ENCODE measurements at places on chromosomes 1 and 21.

DNA sequence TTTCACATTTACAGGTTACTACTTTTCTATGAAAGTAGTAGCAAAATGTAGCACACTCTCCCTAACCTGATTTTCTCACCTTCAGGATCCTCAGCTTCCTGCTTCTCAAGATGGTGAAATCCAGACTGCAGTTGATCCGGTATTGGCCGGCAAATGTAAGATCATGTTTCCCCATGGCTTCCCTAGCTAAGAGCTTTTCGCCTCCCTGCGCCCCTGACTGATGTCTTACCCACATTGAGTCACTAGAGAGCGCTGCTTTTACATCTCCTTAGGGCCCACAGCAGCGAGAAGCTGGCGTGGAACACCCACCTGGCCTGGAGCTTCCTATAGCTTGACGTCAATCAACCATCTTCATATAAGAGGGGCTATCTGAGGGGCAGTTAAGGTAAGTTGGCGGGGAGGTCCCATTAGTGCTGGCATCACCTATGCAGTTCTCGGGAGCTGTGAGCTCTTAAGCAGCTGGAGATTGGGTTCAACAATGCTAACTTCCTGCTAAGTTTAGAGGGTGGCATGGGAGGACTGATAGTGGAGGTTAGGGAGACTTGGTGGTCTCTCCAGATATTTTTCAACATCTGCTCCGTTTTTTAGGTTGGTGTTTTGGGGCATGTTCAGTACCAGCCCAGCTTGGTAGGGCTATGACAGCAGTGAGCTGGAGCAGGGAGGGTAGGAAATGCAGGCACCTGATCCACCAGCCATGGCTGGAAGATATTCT is 5.5 kb downstream of the PTPN7 start:
- no peak for DNase-seq

DNA sequence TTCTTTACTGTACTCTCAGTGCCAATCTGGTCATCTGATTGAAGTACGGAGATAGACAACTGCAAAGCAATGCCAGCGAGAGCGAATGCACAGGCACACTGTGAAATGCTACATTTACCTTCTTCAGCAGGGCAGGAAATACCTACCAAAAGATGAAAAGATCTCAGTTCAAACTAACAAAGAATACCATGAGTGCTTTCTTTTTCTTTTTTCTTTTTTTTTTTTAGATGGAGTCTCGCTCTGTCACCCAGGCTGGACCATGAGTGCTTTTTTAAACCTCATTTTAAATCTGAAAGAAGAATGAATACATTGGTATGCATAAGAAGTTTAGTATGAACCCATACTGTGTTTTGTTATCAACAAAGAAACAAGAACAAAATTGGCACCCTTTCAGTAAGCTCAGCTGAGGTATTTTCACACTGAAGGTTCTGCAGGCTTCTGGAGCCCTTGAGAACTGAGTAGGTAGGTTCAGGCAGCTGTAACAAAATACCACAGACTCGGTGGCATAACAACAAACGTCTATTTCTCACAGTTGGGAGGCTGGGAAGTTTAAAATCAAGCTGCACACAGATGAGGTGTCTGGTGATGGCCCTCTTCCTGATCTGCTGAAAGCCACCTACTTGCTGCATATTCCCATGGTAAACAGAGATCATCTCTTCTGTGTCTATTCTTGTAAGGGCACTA is 1.7 kb upstream of the CHI3L2 start:
- no peak for DNase-seq

DNA sequence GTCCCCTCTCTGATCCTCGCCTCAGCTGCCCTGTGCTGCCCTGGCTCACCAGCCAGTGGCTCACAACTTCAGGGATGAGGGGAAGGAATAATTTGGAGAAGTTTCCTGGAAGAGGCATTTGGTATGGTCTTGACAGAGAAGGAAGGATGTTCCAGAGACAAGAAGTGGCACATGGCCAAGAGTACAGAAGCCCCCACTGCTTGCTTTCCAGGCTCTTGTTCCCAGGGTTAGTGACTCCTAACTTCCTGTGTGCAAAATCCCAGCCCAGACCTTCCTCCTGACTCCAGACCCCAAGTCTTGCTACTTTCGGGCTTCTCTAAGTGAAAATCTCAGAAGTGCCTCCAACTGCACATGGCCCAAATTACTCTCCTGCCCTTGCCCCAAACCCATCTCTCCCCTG is 85.7 kb downstream of the HMGB4 start:
- no peak for DNase-seq

- no peak for DNase-seq
These were observed 10.6 kb downstream of the APCS start for GRCh38 chr1:159598196-159598595.

GRCh38 chr1:77543822-77544448 is 138.5 kb downstream of the ZZZ3 start:
- DNase-seq, result no peak

- DNase-seq, result no peak
These were observed 277.1 kb downstream of the ST6GALNAC3 start for GRCh38 chr1:76351655-76352054.

DNA sequence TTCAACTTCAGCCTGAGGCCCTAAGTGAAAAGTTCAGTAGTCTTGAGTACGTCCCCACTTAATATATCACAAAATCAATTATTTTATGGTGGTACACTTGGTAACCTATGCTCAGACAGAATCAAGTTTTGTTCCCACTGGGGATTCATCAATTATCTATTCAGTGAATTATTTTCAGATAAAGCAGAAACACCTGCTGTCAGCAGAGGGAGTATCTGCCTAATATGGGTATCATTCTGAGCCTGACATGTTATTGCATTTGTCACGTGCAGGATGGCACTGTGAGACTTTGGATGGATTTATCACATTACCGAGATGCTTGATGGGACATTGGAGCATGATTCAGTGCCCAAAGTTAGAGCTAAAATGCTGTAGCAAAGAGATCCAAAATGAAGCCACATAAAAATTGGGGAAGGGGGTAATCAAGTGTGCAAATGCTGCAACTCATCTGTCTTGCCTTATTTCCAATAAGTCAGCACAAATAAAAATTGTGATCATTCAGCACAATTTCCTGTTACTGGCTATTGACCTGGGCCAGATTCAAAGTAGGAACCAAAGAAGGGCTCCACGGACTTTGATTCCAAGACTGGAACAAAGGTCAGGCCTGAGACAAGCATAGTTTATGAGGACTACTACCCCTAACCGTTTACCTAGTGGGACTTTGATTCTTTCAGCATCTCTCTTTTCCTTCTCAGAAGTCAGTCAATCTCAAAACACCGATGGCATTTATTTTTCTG is 657.6 kb downstream of the LMO4 start:
- DNase-seq, result no peak

DNA sequence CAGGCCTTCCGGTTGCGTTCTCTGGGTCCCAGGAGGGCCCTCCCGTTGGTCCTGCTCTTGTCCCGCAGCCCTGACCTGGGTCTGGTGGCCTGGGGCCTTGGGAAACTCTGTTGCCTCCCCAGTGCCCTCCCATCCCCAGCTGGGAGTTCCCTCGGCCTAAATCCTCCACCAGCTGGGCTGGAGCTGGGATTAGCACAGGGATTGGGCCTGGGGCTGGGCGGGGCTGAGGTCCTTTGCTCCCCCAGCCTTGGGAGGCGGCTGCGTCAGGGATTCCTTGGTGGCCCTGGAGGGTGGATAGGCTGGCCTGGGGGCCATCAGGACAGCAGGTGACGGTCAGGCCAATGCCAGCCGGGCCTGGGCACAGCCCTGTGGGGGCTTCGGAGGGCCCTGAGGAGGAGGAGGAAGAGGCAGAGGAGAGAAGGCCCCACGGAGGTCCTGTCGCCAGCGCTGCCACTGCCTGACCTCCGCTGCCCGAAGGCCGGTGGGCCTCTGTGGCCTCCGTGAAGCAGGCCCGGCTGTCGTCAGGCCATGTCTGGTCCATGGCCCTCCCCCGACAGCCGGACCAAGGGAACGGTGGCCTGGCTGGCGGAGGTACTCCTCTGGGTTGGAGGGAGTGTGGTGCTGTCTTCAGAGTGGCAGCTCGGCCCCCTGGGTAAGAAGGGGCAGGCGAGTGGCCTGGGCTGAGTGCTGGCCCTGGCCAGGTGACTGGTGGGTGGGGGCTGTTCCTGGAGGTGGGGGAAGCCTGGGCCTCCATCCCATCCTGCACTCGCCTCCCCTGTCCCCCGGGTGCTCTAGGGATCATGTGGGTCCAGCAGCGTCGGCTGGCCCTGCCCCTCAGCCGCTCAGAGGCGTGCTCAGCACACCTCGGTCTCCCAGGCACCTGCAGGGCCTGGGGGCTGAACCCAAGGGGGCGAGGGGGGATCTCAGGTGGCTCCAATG is at the start of gene PLCH2:
Gene PLCH2, plus strand, starts transcription at position 229 of the 939 bp plus-strand sequence. Its CDS starts 300 bp downstream, at position 529.
- DNase-seq, result no peak

GRCh38 chr1:171973421-171973820 is 132.1 kb downstream of the DNM3 start:
- DNase-seq, result no peak

- no peak for DNase-seq
These were observed 47.3 kb downstream of the UBIAD1 start for GRCh38 chr1:11320153-11320936.

GRCh38 chr1:182720463-182720862 is 36.1 kb upstream of the RGS8 start:
- DNase-seq, result no peak

DNA sequence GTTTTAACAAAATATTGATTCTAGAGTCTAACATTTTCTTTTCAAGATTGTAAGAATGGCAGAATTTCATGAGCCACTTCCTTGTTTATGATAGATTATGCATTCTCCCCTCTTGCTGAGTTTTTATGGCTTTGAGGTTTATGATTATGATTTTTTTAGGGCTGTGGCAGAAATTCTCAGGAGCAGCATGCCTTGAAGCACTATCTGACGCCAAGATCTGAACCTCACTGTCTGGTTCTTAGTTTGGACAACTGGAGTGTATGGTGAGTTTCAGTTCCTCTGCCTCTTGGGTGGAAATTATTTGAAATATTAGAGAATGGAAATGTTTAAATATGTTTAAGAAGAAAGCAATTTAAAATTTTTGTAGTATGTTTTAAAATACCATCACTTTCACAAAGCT is 10.2 kb downstream of the USP16 start:
- no peak for DNase-seq

DNA sequence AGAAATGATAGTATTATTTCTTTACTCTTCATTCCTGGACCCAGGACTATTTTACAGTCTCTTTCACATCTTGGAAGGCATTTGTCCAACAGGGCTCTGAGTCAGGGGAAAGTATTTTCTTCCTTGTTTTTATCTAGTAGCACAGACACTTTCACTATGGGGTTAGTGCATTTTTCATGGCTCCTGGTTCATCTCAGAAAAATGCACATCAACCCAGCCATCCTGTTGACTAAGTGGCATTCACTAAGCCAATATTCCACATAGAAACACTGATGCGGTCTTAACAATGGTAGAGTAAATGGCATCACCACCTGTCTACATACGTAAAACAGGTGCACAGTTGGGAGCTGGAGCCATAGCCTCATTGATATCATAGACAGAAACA is 87.4 kb upstream of the C1orf21 start:
- no peak for DNase-seq

DNA sequence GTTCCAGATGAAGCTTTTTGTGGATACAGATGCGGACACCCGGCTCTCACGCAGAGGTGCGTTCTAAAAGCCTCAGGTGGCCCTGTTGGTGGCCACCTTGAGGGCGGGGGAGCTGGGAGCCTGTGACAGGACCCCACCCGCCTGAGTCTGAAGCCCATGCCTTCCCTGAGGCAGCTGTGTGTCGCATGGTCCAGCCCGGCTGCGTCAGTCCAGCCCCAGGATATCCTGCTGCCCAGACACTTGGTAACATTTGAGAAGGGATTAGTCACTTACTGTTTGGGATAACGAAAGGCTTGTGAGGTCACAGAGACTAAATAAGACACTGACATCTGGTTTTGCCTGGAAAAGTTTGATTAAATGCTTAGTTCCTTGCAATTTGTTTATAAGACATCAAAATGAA is 68.9 kb downstream of the UCK2 start:
- no peak for DNase-seq

DNA sequence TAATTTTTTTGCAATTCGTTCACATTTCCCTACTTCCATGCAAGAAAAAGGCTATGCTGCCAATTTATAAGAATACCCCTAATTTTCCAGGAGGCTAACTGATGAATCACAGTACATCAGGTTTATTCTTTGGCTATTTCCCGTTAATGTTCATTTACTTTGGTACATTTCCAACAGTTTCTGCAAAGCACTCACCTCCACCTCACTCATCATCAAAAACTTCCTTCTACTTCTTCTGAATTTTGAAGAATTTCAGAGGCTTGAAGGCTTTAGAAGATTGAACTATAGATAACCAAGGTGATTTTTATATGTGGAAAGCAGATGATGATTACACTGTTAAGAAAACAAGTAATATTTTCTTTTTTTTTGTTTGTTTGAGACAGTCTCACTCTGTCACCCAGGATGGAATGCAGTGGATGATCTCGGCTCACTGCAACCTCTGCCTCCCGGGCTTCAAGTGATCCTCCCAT is 60.5 kb upstream of the HP1BP3 start:
- DNase-seq, result no peak

GRCh38 chr1:114122941-114123618 is 30.6 kb downstream of the SYT6 start:
- no peak for DNase-seq

GRCh38 chr1:31798433-31799195 is 17.2 kb downstream of the SPOCD1 start:
- no peak for DNase-seq

DNA sequence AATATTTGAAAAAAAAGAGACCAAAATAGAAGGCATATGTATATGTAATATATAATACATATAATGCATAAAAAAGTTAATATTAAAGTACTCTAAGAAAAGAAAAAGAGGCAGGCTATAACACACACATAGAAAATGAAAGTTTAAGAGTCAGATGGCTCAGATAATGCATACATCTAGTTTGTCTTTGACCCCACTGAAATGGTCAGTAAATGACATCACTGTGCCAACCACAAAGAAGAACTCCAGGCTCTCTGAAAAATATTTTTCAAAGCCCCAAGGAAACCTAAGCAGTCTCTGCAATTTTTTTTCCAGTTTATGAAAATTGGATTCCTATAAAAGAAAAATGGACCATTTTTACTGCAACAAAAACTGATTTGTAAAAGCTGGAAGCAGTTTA is 55.4 kb upstream of the SCYL3 start:
- no peak for DNase-seq

DNA sequence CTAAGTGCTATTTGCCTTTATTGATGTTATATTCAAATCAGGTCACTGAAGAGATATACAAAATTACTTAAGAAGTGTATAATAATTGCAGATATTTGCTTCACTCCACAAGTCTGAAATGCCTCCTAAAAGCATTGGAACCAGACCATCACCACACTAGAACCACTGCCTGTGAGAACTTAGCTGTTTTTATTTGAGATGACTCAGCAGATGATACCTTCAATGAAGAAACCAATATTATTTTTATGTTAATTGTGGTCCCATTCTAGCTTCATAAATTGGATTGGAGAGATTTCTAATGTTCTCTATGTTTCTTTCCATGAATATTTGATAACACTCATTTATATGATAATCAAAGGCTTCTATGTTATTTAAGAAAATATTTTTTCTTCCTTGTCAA is 740.6 kb downstream of the KCNT2 start:
- no peak for DNase-seq

GRCh38 chr1:235401251-235401650 is 34.0 kb downstream of the TBCE start:
- no peak for DNase-seq

GRCh38 chr1:161494091-161494735 is 11.0 kb upstream of the FCGR2A start:
- DNase-seq, result no peak

GRCh38 chr1:161351482-161351881 is 16.2 kb downstream of the CFAP126 start:
- DNase-seq, result no peak

Data from cortex of kidney (tissue), 1 donor.